Lung (tissue), 17 donors: ENCODE measurements at places on chromosomes 2 and 18. TPM values are rescaled to one million over a fixed set of nuclear protein-coding genes. Genes with fewer than 3 reads are reported as not detected.

The CNTNAP5 gene
- total RNA-seq: 0.06 TPM

DNA sequence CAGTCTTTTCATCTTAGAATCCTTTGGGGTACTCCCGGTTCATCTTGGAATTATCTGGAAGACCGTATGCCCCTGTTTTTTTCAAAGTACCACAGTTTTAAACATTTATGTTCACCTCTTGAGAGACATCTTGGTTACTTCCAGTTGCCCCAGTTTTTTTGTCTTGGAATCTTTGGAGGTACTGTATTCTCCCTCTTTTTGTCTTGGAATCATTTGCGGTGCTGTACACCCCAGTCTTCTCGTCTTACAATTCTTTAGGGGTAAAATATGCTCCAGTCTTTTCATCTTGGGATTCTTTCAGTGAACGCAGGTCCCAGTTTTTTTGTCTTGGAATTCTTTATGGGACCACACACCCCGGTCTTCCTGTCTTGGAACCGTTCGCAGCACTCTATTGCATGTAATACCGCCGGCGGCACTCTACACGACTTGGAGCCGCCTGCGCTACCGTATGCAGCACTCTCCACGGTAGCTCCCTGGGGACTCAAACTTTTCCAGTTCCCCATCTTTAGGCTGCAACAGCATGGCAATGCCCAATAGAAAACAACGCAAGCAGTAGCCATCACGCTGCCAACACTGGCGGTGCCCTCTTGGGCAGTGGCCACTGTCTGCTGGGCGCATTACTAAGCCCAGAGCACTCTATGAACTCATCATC, 21.2 kb upstream of the ZDBF2 start:
- DNase-seq: no peak
- H3K27me3 ChIP-seq: peaks cover 82% of the 10 kb centered on the region
- no peaks in the 10 kb centered on the region for H3K4me1 ChIP-seq
- H3K4me3 ChIP-seq: no peak overlapping the region
- no peak overlapping the region for H3K27ac ChIP-seq

The IL1F10 gene
- total RNA-seq: not detected

GRCh38 chr2:237507512-237507911, 20.5 kb downstream of the MLPH start:
- H3K27me3 ChIP-seq: no peaks in the 10 kb centered on the region
- H3K4me3 ChIP-seq: no peak overlapping the region
- no peaks in the 10 kb centered on the region for H3K4me1 ChIP-seq

GRCh38 chr2:36367895-36368353, 12.3 kb downstream of the CRIM1 start:
- no peak overlapping the region for H3K27ac ChIP-seq
- no peaks in the 10 kb centered on the region for H3K27me3 ChIP-seq
- no peak for DNase-seq
- H3K36me3 ChIP-seq: no peaks in the 10 kb centered on the region
- H3K4me3 ChIP-seq: no peak overlapping the region

- no peaks in the 10 kb centered on the region for H3K36me3 ChIP-seq
- H3K4me1 ChIP-seq: no peaks in the 10 kb centered on the region
- H3K27me3 ChIP-seq: no peaks in the 10 kb centered on the region
- DNase-seq: no peak
Measured at GRCh38 chr18:1995041-1995612, 576.2 kb downstream of the METTL4 start.

- no peak overlapping the region for H3K27ac ChIP-seq
- no peak for DNase-seq
- no peaks in the 10 kb centered on the region for H3K27me3 ChIP-seq
Measured at GRCh38 chr2:196248467-196249094, 77.2 kb upstream of the STK17B start.

- H3K27me3 ChIP-seq: no peaks in the 10 kb centered on the region
- H3K36me3 ChIP-seq: no peaks in the 10 kb centered on the region
- no peaks in the 10 kb centered on the region for H3K4me1 ChIP-seq
- H3K27ac ChIP-seq: no peak overlapping the region
Measured at GRCh38 chr2:150625741-150626140, 138.3 kb upstream of the RND3 start.

The ATRAID gene
- 90.0 TPM for total RNA-seq

The POMC gene
- total RNA-seq: 3.7 TPM

DNA sequence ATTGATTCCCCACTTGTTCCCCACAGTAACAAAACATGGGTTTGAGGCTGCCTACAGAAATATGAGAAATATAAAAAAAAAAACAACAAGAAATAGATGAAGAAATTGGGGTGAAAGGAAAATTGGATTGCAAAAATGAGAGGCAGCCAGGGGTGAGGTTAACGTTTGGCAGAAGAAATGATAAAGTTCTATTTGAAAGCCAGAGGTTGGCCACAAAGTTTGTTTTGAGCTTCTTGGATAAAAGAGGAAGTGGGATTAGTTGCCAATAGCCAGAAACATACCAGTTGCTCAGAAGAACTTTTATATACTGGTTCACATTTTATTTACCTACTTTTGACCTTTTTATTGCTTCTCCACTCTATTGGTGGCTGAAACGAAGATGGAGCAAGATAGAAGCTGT, 67.5 kb downstream of the FASTKD2 start:
- no peaks in the 10 kb centered on the region for H3K36me3 ChIP-seq
- DNase-seq: no peak
- H3K27ac ChIP-seq: no peak overlapping the region
- no peak overlapping the region for H3K4me3 ChIP-seq
- no peaks in the 10 kb centered on the region for H3K27me3 ChIP-seq

GRCh38 chr18:78559584-78559983, 420.0 kb upstream of the SALL3 start:
- H3K27me3 ChIP-seq: no peaks in the 10 kb centered on the region
- DNase-seq: no peak
- H3K4me3 ChIP-seq: no peak overlapping the region
- H3K27ac ChIP-seq: no peak overlapping the region
